Mesendoderm (in vitro differentiated cells): ENCODE measurements at places on chromosomes 12 and 14.

- H3K4me3 ChIP-seq, result no peak overlapping the region
- no peaks in the 10 kb centered on the region for H3K36me3 ChIP-seq
- peak; percentile 9 for DNase-seq
- no peaks in the 10 kb centered on the region for H3K4me1 ChIP-seq
- no peaks in the 10 kb centered on the region for H3K27me3 ChIP-seq
Measured at GRCh38 chr12:18716236-18716635, 21.6 kb downstream of the PLCZ1 start.

- no peak overlapping the region for H3K27ac ChIP-seq
- no peaks in the 10 kb centered on the region for H3K27me3 ChIP-seq
- peak overlapping the region; percentile 4 for H3K4me3 ChIP-seq
- no peaks in the 10 kb centered on the region for H3K36me3 ChIP-seq
- DNase-seq, result no peak
- H3K4me1 ChIP-seq, result no peaks in the 10 kb centered on the region
Measured at GRCh38 chr12:105083551-105084105, 630 bp downstream of the ALDH1L2 start.

DNA sequence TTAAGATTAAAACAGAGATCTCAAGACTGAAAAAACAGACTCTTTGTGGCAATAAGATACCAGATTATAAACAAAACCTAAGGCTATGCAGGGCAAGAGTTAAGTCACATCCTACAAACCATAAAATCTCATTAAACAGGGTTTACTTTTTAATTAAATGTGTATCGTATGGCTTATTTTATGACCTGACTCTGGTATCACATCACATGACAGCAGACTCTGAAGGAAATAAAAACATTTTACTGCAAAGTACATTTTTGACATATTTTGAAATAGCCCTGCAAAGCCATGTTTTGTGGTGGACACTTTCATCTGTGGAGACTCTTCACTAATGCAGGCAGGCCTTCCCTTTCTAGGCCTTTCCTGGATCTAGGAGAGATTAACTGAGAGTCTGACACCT is 327.6 kb upstream of the CLEC14A start:
- H3K4me3 ChIP-seq, result no peak overlapping the region
- H3K27ac ChIP-seq, result no peak overlapping the region
- H3K4me1 ChIP-seq, result no peaks in the 10 kb centered on the region
- no peak for DNase-seq

DNA sequence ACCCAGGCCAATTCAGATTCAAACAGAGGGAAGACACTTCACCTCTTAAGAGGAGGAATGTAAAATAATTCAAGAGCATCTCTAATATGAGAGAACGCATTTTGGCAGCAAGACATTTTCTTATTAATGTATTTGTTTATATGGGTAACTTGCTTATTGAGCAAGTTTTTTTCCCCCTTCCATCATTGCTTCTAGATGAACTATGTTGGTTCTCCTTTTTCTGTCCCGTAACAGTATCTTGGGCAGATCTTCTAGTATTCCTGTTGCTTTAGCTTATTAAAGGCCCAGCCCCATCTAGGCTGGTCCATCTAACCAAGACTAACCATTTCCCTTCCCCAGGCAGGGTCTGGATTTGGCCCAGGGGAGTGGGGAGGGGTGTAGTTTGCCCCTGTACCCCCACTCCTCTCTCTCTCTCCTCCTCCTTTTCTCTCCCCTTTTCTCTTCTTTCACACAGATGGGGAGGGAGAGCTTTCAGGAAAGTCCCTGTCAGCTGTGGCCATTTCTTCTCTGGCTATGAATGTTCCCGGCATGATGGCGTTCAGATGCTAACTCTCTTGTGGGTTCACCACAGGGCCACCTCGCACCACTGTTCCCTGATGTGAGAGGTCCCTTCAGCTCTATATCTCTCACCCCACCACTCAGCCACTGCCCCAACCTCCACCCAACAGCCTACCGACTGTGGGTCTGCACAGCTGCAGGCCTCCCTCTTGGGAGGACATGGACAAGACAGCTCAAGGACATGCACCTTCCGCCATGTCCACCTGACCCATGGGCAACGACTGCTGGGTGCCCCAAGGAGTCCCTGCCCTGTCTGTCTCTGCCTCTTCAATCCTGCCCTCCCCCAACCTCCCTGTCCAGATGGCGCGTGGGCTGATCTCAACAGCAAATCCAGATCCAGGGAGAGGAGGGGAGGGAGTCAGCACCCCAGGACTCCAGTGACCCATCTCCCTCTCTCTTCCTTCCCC is 15.8 kb upstream of the RPS6KL1 start:
- H3K4me1 ChIP-seq, result no peaks in the 10 kb centered on the region
- no peaks in the 10 kb centered on the region for H3K27me3 ChIP-seq
- no peaks in the 10 kb centered on the region for H3K36me3 ChIP-seq
- H3K4me3 ChIP-seq, result no peak overlapping the region
- no peak for DNase-seq

DNA sequence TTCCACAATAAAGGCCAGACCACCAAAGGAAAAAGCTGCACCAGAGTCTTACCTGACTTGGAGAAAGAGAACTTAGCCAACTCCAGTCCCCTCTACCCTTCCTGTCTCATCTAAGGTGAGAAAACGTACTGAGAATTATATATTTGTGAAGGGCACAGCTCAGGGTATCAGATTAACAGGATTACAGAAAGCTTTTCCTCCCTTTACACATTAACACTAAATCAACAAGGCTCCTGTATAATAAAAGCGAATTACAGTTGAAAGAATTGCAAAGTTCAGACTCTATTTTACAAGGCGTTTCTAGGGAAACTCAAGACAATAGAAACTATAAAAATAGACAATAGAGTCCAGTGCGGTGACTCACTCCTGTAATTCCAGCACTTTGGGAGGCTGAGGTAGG is 82.7 kb upstream of the RPL10L start:
- no peaks in the 10 kb centered on the region for H3K4me1 ChIP-seq
- no peaks in the 10 kb centered on the region for H3K36me3 ChIP-seq
- no peak overlapping the region for H3K27ac ChIP-seq
